Fibroblast of mammary gland (primary cell): ENCODE measurements at places on chromosomes 3 and 15.

GRCh38 chr3:143848704-143849103 is 436 bp upstream of the SLC9A9 start:
- DNase-seq: no peak

DNA sequence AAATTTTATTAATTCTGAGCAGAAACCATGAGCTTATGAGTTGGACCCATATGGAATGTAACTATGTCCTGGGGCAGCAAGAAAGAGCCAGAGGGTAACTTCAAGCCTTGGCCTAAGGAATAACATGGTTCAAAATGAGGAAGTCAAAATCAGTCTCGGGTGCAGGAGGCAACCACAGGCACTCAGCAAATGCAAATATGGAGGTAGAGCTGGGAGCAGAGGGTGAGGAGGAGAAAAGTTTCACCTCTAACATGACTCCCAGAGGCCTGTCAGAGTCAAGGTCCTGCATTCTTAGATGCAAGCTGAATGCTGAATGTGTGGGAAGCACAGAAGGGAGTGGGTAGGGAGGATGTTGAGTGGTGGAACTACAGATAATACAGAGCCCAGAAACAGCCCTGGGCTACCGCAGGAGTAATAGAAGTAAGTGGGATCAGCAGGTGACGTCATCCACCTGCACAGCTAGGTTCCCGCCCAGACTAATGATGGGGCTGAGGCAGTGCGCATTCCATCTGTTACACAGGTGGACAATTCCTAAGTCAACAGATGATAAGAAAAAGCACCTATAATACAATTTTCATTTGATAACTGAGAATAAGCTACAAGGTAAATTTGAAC is 279.8 kb upstream of the ARRDC4 start:
- DNase-seq: no peak

GRCh38 chr3:13707456-13707855 is 158.5 kb downstream of the FBLN2 start:
- DNase-seq: no peak

GRCh38 chr3:173725507-173725906 is 328.0 kb downstream of the NLGN1 start:
- peak; percentile 76 for DNase-seq

- DNase-seq: no peak
Observed at GRCh38 chr15:53917109-53917508, 61.1 kb upstream of the UNC13C start.

- no peak for DNase-seq
Observed at GRCh38 chr3:182303169-182303568, 490.1 kb upstream of the ATP11B start.

DNA sequence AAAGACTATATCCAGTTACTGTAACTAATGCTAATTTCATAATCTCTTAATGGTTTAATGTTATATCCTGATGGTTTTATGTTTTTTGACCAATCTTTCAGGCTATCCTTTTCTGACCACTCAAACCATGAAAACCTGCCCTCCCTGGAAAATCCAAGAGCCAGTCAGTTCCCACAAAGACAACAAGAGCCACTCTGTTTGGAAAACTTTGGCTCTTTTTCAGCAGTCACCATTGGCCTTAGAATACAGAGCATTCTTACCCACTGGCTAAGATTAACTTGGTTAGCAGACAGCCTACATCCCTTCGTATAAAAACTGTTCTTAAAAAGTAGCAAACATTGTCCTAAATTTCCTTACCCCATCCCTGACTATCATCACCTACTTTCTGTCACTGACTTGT is 32.9 kb downstream of the ALCAM start:
- no peak for DNase-seq

GRCh38 chr15:80142646-80143045 is 10.2 kb upstream of the FAH start:
- DNase-seq: no peak

DNA sequence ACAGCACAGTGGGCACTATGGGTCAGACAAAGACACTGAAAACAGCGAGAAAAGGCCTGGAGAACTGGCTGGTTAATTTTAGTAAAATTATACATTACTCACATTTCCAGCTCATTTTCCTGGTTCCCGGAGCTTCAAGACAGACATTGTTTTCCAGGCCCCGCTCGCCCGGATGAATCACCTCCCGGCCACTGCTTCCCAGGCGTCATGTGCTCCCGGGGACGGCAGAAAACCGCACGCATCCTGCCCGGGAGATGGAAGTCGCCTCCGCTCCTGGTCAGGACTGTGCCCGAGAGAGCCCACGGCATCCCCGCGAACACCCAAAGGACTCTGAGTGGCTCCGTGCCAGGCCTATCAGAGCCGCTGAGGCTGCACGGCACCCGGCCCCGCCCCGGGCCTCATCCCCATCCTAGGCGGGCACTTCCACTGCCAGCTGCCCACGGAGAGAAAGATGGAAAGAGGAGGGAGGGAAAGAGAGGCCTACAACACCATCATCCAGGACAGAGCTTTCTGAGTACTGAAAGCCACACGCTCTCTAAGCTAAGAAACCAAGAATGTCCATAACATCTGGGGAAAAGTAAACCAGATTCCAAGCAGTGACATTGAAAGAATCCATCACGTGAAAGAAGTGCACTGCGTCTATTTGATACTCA is 75.1 kb downstream of the VGLL4 start:
- peak; percentile 95 for DNase-seq

- DNase-seq: no peak
Observed at GRCh38 chr3:29451920-29452319, 171.0 kb downstream of the RBMS3 start.

- DNase-seq: peak; percentile 58
Observed at GRCh38 chr3:197600796-197601565, 45.2 kb upstream of the BDH1 start.

DNA sequence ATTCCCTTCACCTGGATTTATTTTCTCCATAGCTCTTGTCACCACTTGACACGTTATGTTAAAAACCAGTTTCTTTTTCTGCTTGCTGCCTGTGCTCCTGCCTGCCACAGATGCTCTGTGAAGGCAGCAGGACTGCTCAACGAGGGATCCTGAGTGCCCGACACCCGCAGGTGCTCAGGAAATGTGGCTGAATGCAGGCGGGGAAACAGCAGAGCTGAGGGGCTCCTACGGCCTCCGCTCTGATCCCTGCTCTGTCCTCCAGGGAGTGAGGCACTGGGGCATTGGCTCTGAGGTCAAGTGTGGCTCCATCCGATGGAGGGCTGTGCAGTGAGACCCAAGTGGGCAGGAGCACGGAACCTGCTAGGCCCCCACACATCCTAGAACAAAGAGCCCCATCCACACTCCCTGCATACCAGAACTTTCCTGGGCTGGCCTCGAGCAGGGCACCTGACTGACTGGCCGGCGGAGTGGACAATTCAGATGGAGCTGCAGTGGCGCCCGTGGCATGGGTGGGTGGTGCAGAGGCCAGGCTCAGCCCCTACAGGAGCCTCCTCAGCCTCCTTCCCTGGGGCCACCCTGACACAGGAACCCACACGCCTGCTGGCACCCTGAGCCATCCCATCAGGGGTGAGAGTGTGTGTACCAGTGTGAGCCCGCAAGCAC is 27.9 kb downstream of the IQSEC1 start:
- no peak for DNase-seq
